ENCODE measurements at places on chromosomes 4 and X.

GRCh38 chr4:180810581-180810980, 1432.6 kb upstream of the TENM3 start:
- no peak for DNase-seq

DNA sequence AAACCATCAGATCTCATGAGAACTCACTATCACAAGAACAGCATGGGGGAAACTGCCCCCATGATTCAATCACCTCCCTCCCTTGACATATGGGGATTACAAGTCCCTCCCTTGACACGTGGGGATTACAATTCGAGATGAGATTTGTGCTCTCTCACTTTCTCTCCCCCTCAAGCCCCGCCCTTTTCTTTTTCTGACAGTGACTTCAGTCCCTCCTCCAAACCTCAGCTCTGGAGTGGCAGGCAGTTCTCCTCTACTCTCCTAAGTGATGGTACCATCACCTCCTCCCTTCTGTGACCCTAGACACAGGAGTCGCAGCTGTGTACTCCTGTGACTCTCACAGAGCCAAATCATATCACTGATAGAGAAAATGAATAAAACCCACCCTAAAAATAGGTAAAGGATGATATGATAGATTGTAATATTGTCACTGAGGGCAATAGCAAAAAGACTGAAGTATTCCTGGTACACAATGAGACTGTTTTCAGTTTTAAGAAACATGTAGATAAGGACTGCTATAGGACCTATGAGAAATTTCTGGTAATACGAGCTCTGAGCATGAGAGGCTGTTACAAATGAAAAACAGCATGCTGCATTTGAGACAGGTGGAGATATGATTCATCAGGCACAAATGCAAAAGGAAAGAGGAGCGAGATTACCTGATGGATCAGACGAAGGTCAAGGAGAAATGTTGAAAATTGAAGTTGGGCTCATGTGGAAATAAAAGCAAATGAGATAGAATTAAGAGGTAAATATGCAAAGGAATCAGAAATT, 101.2 kb upstream of the CBLL2 start:
- no peak for DNase-seq

DNA sequence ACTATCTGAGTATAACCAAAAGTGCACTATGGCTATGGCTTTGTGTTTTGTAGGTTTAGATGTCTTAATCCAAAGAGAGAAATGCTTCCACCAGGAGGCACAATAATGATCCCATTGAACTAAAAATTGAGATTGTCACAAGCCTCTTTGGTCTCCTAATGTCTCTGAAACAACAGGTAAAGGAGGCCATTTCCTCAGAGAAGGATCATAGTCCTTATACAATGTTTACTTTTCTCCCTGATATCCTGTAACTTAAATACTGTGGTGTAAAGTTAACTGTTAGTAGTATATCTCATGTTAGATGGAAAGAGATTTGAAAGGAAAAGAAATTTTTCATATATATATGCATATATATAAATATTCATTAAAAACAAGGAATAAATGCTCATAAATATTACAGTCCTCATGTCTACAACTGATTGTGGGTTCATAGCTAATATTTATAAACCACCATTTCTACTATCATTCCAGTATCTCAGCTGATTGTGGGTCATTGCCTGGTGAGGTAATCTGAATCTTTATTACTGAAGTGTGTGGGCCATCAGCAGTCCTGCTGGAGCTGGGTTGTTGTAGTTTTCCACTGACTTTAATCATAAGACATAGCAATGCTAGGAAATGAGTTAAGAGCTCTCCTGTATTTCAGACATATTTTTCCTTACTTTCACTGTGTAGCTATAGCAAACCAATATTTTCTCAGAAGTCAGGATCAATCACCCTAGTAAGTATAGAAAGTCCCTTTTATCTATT, 1230.4 kb downstream of the PCDH18 start:
- no peak for DNase-seq

DNA sequence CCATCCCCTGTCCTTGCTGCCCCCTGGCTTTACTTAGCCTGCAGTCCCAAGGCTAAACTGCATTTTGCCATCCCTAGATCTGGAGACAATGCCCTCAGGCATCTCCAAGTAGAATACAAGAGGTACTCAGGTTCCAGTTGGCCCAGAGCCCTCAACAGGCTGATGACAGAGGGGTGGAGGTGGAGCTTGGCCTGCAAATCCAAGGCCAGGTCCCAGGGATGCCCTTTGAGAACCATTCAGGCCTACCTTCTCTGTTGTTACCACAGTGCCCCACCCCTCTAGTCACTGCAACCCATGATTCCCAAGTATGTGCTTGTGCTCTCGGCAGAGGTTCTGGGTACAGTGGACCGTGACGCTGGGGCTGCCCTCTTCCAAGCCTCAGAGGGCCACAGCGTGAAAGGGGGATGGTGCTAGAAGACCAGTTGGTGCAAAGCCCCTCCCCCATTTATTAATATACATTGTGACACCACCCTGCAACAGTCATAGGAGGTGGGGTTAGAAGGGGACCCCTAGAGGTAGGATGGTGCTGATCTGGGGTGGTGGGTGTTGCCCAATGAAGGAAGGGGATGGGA, 6.4 kb upstream of the UBA1 start:
- no peak for DNase-seq

DNA sequence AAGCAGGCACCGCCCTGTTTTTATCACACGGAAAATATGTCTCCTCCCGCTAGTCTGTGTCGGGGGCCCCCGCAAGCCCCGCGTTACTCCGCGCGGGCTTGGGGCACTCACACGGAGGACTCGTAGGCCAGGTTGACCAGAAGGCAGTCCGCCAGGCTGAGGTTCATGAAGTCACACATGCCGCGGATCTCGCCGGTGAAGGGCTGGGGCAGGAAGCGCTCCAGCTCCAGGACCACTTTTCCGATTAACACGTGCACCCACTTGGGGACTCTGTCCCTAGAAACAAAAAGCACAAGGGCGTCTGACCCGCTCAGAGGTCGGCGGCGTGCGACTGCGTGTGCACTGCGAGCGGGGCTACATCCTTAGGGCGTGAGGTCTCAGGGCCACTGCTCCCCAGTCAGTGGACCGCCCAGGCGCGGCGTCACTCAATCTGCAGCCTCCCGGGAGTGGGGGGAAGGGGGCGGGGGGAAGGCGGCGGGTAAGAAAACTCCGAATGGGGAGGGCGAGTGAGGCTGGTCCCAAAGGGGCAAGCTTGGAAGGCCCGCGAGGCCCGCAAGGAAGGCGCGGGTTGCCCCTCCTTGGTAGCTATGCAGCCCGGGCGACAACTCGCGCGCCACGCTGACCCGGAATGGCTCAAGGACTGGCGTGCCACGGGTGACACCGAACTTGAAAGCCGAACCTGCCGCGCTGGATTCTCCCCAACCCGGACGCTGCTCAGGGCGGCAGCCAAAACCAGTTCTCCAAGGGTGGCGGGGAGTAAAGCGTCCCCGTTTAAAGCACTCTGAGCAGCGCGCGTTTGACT, 722 bp downstream of the NAAA start:
- peak; percentile 67 for DNase-seq

- DNase-seq, result no peak
Observed at GRCh38 chr4:169225058-169225751, 45.6 kb downstream of the SH3RF1 start.

DNA sequence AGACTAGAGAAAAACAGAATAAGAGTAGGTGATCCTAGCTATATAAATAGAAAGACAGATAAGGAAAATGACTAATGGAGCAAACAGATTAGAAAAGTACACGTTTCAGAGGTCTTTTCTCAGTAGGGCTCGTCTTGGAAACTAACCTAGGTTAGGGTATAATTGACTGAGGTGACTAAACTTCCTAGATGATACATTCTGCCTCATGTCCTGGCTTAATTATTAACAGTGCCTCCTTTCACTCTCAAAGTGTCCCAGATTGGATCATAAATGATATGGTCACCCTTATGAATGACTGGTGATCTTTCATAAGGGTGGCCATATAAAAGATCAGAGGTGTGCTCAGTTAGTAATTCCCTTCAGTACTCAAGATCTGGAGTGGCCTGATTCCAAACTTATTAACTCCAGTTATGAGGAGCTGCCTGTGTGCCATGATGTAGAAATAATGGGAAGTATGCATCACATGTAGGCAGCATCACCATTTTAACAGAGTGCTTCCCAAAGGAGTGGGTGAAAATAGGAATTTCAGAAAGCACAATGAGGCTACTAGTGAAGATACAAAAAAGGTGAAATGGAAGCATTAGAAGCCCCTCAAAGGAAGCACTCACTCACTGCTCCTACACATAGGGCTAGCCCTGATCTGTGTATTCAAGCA, 14.7 kb upstream of the GRIA3 start:
- no peak for DNase-seq

DNA sequence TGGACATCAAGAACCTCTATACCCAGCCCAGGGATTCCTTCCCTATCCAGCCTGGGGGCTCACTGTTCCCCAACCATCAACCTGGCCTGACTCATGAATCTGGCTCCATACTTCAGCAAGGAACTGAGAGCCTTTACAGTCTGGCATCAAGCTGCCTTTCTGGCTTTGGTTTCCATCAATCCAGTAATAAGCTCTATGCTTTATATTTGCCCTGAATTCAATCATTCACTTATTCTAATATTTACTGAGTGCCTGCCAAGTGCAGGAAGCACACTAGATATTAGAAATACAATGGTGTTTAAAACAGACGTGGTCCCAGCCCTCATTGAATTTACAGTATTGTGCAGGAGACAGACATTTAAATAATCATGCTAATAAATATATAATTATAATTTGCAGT, 114.8 kb upstream of the PLAC1 start:
- no peak for DNase-seq

DNA sequence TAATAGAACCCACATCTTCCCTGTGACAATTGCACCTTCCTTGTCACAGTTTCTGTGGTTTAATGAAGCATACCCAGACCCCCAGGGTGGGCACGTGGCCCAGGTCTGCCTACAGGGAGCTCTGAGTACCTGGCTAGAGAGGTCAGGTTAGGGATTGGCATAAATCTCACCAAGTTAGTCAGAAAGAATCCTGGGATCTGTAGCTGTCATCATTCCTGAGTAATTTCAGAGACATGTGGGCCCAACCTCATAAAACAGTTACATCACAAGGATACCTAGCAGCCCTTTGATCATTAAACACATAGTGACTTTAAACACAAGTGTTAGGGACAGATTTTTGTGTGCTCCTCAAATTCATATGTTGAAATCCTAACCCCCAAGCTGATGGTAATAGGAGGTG, 123.0 kb downstream of the KDR start:
- no peak for DNase-seq
